Germinal center (tissue), 1 donor: ENCODE measurements at places on chromosomes 12 and 14.

GRCh38 chr12:5344131-5344530, 87.8 kb upstream of the NTF3 start:
- no peak for DNase-seq

GRCh38 chr12:113812411-113813228, 153.5 kb downstream of the RBM19 start:
- DNase-seq: no peak

- DNase-seq: no peak
Measured at GRCh38 chr14:90632451-90632850, 183.8 kb downstream of the TTC7B start.

- no peak for DNase-seq
Measured at GRCh38 chr14:50058113-50058512, 58.3 kb downstream of the VCPKMT start.

DNA sequence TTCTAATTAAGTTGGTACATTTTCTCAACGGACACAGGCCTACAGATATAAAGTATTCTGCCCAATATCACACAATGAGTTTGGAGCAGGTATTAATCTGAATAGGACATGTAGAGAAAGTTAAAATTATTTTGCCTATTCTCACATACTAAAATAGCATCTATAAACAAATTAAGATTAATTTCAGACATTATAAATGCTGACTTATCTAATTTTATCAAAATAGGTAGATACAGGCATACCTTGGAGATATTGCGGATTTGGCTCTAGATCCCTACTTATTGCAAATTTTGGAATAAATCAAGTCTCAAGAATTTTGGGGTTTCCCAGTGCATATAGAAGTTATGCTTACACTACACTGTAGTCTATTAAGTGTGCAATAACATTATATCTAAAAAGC, 41.0 kb upstream of the GRIP1 start:
- no peak for DNase-seq

GRCh38 chr12:124395284-124395752, 100.4 kb downstream of the RFLNA start:
- DNase-seq: no peak

DNA sequence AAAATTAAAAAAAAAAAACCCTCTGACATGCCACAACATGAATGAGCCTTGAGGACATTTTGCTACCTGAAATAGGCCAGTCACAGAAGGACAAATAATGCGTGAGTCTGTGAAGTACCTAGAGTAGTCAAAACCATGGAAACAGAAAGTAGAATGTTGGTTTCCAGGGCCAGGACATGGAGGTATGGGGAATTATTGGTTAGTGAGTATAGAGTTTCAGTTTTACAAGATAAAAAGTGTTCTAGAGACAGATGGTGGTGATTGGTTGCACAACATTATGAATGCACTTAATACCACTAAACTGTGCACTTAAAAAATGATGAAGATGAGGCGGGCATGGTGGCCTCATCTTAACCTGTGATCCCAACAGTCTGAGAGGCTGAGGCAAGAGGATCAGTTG, 47.6 kb upstream of the ZFP36L1 start:
- DNase-seq: no peak

DNA sequence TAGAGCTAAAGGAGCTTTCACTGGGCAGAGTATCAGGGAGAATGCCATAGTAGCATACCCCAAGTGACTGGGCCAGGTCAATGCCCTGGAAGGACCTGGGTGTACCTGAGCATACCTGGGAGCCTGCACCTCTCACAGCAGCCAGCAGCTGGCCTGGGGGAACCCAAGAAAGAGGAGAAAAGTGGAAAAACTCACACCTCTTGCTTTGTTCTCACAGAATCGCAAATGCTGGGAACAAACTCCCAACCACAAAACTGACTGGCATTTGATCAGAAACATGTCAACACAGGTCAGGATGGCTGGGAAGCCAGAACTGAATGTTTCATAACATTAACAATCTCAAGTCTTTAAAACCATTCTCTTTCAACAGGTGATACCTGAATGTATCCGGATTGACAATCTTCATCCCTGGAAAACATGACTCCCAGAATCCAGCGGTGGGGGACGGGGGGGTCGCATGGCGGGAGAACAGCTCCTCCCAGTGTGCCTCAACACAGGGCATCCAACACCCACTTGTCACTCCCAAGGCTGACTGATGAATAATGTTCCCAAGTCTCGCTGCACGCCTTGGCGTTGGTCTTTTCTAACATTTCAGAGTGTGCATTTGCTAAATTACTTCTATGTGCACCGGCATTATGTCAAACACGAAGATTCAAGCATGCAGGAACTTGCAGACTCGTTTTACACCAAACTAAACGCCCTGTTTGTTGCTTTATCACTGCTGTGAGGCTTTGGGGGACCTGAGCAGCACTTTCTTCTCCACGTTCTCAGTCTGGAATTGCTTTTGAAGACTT, 7.9 kb downstream of the FOXN3 start:
- DNase-seq: no peak

- DNase-seq: no peak
Measured at GRCh38 chr12:106013941-106014340, 124.8 kb downstream of the NUAK1 start.

GRCh38 chr12:82754856-82755255, 68.2 kb downstream of the TMTC2 start:
- DNase-seq: no peak

DNA sequence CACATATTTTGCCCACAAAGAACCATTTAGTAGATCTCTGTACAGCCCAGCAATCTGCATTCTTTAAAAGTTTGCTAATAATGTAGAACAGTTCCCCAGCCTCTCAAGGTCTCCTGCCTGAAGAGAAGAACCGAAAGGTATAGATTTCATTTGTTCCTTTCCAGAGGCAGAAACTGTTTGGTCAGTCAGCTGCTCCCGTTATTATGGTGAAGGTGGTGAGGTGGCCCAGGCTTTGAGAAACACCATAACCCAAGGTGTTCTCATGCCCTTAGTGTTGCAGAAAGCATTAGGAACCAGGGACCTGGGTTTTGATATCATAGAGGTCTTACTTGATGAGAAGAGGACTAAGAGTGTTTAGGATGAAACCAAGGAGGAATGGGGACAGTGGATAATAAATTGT, 65.3 kb downstream of the SUSD6 start:
- no peak for DNase-seq
